ENCODE measurements at places on chromosomes 4 and X.

GRCh38 chr4:100938698-100939097, 408.6 kb downstream of the PPP3CA start:
- DNase-seq: no peak

GRCh38 chr4:123555233-123555806, 158.7 kb downstream of the SPRY1 start:
- no peak for DNase-seq

GRCh38 chrX:41553688-41554087, 106.5 kb downstream of the NYX start:
- DNase-seq: no peak

- no peak for DNase-seq
Measured at GRCh38 chr4:175412746-175413145, 399.3 kb downstream of the GPM6A start.

DNA sequence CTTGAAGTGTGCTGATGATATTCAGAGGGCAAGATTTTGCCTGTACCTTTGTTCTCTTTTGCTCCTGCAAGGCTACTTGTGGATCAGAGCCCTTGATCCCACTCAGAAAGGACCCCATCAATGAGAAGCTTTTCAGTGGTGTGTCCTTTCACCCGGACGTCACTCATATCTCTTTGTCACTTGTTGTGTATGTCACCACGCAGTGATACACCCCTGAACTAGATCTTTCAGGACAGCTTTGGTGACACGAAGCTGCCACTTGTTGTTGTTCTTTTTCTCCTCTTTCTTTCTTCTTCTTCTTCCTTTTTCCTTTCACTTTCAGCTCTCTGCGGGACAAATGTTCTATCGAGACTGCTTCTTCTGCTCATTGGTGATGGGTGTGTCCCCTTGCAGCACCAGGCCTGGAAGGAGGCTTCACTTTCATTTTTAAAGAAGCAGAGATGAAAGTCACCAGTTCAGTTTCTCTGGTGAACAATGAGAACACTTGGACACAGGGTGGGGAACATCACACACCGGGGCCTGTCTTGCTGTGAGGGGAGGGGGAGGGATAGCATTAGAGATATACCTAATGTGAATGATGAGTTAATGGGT, 83.6 kb downstream of the NBDY start:
- DNase-seq: no peak

DNA sequence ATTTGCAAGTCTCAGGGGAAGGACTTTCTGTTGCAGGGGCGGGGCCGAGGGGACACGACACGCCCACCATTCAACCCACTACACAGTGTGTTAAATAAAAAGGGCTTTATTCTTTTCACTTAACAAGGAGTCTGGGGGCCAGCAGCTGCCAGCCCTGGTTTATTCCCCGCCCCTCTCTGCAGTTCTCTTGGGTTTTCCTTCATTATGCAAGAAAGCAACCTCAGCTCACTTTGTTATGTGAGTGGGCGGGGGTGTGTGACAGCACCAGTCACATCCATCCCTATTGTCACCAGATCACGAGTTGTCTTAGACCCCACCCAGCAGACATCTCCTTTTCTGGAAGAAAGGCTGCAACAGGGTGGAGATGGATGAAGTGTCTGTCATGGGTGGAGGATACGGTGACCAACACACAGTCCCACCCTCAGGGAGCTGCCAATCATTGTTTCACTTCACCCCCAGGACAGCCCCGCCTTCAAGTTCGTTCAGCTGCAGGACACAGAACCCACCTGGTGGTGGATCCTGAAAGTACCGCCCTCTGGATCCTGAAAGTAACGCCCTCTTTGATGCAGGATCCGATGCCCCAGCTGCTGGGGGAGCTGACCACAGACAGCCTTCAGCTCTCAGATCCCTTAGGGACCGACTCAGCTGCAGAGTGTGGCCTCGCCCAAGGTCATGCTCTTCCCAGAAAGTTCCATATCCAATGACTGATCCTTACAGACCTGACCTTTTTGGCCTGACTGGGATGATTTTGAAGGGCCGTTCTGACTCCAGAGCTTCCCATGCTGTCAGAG, 79.6 kb downstream of the SMIM20 start:
- no peak for DNase-seq

- no peak for DNase-seq
Measured at GRCh38 chr4:153207567-153207966, 3.3 kb downstream of the TRIM2 start.

- no peak for DNase-seq
Measured at GRCh38 chr4:10395971-10396580, 61.1 kb downstream of the ZNF518B start.
